A549 treated with CORT108297 at 1 μM for 4 hours (cell line): ENCODE measurements at places on chromosomes 3 and 15. TPM values are rescaled to one million over a fixed set of nuclear protein-coding genes. Genes with fewer than 3 reads are reported as not detected.

Gene FBXW12
- total RNA-seq: not detected in 5 replicates

Gene SNUPN
- total RNA-seq: 30.9 to 37.7 TPM (median 32.6 TPM) in 5 replicates

Gene ZNF197
- total RNA-seq: 1.2 to 2.0 TPM (median 1.8 TPM) in 5 replicates

Gene HHLA2
- total RNA-seq: 0.04 to 0.13 TPM (median 0.08 TPM) in 3 of 5 replicates, not detected in the others

Gene POLR2M
- 39.1 to 70.6 TPM (median 60.5 TPM) in 5 replicates for total RNA-seq
